T-helper 9 cell (primary cell): ENCODE measurements at places on chromosomes 16 and 17.

DNA sequence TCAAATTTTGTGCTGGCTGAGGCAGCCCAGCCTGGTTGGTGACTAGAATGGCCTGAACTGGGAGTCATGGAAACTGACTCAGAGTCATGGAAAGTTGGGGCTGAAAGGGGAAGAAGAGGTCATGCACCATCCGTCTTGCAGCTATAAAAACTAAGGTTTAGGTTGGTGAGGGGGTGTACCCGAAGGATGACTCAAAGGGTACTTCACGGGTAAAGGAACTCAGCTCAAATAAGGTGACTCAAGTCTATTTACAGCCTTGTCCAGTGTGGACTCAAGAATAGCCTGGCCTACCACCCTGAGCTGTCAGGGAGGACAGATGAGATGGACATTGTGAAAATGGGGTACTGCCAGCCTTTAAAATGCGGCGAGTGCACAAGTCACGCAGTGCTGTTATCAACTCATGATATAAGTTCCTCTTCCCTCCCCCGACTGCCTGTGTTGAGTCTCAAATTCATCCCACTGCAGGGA lies 18.6 kb downstream of the CD300LB start:
- DNase-seq = no peak

DNA sequence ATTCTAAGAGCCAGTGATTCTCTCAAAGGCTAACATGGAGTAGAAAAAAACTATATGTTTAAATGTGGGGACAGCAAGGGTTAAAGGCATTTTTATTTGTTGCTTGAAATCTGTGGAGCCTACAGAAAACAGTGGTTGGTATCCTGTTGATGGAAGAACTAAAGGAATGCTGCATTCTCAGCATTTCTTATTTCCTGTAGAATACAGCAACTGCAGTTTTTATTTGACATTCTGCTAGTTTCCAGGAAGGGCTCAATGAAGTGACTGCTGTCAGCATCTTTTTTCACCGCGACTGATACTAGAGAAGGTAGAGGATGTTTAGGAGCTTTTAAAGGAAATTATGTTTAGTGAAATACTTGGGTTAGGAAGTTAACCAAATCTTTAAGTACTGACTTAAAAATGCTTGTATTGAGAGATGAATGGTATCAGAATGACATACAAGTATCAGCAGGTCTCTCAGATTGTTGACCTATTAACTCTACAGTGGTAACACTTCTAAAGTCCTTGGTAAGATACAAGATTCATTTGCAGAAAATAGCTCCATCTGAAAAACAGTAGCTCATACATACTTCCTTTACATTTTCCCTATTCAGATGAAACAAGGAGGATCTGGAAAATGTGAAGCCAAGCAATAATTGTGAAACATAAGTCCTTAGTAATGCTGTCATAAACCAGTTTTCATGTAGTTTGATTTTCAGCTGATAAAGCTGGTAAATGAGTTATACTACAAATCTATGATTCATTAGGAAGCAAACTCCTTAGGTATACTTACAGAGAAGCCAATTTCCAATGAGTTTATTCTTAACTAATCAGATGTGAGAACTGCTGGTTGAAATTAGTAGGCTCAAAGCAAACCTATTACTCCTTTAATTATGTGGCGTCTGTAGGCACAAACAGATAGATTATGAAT lies 15.2 kb downstream of the CLTC start:
- no peak for DNase-seq

DNA sequence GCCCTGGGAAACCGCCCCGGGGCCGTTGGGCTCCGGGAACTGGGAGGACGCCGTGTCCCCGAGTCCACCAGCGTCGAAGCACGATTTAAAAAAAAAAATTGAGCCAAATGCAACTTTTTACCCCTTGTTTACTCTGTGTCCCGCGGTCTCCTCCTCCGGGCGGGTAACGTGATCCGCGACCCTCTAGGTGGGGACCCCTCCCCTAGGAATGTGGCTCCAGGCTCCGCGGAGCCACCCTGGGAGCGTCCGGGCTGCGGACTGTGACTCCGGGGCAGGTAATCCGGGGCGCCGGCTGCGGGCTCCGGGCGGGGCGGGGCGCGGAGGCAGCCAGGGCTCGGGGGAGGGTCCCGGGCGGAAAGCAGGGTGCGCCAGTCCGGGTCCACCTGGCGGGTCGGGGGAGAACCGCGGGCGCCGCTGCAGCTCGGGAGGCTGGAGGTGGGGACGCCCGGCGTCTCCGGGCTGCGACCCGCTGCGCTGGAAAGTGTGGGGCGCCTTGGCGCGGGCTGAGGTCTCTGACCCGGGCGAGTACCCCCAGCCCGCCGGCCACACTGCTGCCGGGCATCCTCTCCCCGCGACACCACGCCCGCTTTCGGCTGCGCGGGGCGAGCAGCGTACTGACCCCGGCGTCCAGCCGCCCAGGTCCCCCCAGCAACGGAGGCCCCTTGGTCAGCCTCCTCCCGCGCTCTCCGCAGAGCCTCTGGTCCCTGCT lies 852 bp upstream of the HELZ start:
- peak; percentile 52 for DNase-seq

GRCh38 chr16:13554005-13554404 lies 365.9 kb upstream of the ERCC4 start:
- DNase-seq = no peak

DNA sequence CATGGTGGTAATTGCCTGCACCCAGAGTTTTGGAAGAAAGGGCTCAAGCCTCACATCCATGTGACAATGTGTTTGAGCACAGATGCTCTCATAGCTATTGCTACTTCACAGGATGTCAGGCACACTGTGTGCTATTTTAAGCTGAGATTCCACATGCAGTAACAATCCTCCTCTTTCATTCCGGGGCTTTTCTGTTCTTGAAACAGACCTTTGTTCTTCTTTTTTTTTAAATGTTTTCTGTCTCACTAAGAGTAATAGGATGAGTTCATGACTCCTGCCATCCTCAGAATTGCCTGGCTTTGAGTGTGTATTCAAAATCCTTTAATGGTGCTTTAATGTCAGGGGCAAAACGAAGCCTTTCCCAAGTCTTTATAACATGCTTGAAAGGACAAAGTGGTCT lies 198.9 kb downstream of the ABCC12 start:
- no peak for DNase-seq

GRCh38 chr17:19024101-19025078 lies 19.8 kb upstream of the FAM83G start:
- DNase-seq = no peak

GRCh38 chr16:30367349-30368009 lies 2.8 kb downstream of the TBC1D10B start:
- no peak for DNase-seq

- no peak for DNase-seq
Measured at GRCh38 chr16:47043970-47044684, 70.7 kb upstream of the DNAJA2 start.

DNA sequence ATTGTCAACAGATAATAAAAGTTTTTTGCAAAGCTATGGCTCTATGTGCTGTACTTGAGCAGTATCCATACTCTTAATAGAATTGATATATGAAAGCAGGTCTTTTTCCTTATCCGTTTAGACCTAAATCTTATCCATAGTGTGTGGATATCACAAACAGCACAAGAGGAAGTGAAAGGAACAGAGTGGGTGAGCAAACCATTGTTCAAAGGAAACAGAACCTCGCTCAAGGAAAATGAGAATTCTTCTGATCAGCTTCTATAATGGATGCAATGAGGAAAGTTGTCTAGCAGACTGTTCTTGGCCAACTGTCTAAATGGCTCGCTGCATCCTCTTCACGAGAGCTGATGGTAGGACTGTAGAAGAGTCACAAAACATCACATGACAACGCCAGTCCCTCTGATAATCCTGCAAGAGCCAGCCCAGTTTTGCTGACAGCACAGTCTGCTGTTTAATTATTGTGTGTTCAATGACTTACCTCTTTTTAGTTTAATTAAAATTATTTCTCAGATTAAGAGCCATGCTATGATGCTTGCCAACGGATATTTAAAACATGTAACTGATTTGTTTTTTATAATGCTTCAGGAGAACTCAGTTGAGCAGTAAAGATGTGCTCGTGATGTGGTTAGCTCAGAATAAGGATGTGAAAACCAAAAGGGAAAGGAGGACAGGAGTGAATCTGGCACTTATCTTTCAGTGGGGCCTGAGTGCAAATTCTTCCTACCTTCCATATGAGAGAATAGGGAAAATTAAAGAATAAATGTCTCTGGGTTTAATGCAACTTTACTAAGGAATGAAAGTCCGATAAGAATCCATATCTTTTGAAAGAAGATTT lies 38.5 kb downstream of the WWOX start:
- DNase-seq = no peak

DNA sequence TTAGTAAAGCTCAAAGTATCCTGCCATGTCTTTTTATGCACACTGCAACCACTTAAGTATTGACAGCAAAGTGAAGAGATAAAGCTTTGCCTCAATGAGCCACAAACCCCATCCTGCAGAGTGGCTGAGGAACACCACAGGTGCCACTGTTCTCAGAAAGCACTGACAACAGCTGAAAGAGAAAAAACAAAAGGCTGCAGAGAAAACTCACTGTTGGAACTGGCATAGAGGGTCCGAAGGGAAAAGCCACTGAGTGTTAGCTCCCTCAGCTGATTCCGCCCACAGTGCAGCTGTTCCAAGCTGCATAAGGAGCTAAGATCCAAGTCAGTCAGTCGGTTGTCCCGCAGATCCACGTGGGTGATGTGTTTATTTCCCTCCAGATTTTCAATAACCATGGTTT lies 48.3 kb downstream of the PHLPP2 start:
- DNase-seq = no peak
